T-helper 2 cell (primary cell): ENCODE measurements at places on chromosomes 7 and 10.

DNA sequence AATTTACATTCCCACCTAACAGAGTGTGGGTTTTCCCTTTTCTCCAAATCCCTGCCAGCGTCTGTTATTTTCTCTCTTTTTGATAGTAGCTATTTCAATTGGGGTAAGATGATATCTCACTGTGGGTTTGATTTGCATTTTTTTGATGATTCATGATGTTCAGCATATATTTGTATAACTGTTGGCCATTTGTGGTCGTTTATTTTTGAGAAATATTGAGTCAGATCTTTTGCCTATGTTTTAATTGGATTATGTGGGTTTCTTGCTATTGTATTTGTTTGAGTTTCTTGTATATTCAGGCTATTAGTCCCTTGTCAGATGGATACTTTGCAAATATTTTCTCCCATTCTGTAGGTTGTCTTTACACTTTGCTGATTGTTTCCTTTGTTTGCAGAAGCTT, 193.8 kb downstream of the ABCA13 start:
- DNase-seq, result no peak

DNA sequence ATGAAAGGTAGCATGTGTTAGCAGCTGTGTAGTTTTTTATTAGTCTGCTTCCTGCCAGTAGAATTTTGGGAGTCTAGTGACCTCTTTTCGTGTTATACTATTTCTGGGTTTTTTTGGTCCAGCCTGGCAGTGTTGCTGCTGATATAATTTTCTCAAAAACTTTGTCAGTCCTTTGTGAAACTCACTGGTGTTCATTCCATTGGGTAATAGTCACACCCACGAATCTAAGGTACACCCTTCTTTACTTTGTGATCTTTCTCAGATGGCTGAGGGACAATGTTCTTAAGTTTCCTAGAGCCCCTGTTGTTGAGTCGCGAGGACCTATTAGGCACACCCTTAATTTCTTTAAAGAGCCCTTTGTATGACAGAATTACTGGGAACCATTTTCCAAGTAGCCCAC, 52.3 kb downstream of the TPST1 start:
- no peak for DNase-seq

DNA sequence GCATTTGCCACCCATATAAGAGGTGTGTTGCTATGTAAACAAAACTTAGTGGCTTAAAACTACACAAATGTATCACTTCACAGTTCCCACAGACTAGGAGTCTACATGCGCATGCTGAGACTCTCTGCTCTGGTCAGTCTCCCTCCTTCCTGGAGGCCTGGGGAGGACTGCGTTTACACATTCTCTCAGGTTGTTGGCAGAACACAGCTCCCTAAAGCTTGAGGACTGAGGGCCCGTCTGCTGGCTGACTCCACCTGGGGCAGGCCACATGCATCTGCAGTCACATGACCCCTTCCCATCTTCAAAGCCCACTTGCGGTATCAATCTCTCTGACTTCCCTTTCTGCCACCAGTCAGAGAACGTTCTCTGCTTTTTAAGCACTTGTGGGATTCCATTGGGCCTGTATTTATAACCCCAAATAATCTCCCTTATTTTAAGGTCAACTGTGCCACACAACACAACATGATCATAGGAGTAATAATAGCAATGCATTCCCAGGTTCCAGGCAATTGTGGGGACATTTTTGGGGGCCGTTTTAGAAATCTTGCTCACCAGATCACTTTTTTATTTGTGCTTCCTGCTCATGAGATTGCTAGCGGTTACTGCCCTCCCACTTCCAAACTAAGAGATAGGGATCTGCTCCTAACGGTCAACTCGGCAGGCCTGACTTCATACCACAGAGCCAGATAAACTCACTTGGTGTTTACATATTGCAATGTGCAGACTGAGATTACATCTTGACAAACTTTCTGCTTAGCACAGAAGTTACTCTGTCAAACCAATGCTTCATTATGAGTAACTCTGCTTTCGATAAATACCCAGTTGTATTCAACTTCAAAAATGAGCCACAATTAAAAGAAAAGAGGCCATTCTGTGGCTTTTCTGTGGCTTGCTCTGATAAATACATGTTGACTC, 96.3 kb downstream of the ALOX5 start:
- peak; percentile 21 for DNase-seq

DNA sequence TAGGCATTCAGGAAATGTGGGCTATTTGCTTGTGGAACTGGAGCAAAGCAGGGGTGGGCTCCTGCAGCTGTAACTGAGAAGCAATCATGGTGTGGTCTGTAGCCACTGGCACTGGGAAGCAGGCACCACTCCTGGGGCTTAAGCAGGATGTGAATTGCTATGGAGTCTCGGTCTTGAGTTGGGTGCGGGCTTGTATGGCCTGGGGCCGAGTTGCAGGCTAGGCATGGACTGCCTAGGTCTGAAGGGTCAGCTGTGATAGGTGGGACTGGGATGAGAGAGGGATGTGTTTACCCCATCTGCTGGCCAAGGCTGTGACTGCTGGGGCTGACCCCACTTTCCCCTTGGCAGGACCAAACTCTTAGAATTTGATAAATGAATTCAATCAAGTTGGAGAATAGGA, 43.0 kb downstream of the ADCY1 start:
- no peak for DNase-seq

- DNase-seq, result no peak
These were observed 2.9 kb upstream of the CD36 start for GRCh38 chr7:80635533-80635932.

GRCh38 chr10:114925587-114926586, 12.1 kb upstream of the TRUB1 start:
- no peak for DNase-seq

DNA sequence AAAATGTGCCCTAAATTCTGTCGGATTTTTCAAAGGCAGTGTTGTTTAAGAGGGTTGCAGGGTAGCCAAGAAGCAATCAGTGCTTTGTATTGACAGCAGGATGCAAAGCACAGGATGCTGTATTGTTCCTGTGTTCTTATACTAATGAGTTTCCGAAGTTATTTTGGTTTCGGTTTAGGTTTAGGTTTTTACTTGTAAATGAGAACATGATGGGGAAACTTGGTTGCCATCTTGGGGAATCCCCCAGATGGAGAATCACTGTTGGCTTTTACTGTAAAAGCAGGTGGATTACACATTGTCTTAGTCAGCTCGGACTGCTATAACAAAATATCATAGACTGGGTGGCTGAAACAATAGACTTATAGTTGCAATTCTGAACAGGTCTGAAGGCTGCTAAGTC, 72.1 kb downstream of the INHBA start:
- no peak for DNase-seq

- no peak for DNase-seq
These were observed 31.1 kb downstream of the TAX1BP1 start for GRCh38 chr7:27771111-27771510.

DNA sequence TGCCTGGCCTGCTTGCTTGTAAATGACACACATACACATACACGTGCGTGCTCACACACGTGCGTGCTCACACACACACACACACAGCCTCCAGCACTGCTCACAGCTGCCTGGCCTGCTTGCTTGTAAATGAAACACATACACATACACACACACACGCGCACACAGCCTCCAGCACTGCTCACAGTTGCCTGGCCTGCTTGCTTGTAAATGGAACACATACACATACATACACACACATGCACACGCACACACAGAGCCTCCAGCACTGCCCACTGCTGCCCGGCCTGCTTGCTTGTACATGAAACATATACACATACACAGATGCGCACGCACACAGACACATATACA, 397.2 kb downstream of the PLXNA4 start:
- DNase-seq, result no peak

DNA sequence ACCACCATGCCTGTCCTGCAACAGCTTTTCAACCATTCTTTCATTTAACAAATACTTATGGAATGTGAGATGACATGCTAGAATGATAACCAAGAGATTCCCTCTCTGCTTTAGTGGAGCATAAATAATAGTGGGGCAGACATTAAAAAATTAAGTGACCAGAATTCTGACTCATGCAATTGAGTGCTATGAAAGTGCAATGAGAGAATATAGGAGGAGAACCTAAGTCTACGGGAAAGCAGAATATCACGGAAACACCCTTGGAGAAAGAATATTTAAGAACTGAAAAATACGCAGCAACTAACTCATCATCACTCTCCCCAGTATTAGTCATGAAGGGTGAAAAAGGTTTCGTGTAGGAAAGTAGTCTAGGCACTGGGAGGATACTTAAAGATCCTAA, 7.1 kb downstream of the KIF5B start:
- DNase-seq, result no peak

DNA sequence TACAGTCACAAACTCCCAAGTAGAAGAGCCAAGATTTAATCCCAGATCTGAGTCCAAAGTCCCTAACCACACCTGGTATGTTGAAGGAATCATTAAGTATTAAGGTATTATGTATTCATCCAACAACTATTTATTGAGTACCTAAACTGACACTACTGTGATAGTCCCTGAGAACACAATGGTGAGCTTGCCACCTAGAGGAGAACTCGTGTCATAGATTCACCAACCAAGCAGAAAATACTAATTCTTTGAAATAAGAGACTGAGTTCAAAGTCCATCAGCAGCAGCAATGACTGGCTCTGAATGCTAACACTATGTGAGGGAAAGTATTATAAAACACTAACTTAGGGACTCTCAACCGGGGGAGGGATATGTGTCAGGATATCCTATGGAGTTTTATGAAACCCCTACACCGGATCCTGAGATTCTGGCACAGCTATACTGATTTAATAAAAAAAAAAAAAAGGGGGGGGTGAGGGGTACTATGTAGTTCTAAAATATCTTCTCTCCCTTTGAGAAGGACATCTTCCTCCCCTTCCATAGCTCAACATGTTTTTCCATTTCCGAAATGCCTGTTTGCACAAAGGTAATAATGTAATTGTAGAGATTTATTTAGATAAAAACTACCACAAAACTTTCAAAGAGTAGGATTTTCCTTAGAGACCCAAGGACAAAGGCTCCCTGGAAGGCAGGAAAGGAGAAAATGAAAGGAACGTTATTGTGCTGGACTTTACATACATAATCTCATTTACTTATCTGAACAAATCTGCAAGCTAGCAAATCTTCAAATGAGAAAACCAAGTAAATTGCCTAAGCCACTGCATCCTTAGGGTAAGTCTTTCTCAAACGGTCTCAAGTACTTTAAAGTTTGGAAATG, 1.6 kb downstream of the NCOA4 start:
- peak; percentile 15 for DNase-seq

DNA sequence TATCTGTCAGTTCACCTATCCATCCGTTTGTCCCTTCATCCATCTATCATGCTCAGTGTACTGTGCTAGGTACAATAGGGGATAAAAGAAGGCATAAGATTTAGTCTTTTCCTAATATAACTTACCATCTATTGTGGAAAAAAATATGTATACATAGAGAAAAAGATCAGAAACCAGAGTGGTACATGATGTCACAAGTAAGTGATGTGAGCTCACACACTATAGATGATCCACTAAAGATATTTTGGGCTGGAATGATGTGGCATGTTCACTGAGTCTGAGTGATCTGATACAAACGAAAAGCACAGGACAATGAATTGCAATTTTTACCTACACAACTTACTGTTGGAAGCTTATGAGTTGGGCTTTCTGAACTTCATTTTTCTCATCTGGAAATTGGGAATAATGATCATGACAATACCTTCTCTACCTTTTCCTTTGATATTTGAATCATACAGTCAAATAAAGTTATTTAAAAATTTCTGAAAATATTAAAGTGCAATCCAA, 2.7 kb upstream of the TFAM start:
- no peak for DNase-seq

DNA sequence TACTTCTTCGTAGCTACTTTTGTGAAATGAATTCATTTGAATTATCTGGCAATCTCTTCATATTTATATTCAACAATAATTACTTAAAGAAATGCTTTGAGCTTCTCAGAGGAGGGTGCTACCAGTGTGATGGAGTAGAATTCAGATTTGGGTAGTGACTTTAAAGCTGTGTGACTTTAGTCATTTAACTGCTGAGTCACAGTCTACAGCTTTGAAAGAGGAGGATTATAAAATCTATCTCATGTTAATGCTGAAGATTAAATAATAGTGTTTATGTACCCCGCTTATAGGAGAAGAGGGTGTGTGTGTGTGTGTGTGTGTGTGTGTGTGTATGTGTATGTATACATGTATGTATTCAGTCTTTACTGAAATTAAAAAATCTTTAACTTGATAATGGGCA, 68.2 kb downstream of the CFTR start:
- no peak for DNase-seq

GRCh38 chr10:15802375-15802949, 57.8 kb downstream of the MINDY3 start:
- no peak for DNase-seq

DNA sequence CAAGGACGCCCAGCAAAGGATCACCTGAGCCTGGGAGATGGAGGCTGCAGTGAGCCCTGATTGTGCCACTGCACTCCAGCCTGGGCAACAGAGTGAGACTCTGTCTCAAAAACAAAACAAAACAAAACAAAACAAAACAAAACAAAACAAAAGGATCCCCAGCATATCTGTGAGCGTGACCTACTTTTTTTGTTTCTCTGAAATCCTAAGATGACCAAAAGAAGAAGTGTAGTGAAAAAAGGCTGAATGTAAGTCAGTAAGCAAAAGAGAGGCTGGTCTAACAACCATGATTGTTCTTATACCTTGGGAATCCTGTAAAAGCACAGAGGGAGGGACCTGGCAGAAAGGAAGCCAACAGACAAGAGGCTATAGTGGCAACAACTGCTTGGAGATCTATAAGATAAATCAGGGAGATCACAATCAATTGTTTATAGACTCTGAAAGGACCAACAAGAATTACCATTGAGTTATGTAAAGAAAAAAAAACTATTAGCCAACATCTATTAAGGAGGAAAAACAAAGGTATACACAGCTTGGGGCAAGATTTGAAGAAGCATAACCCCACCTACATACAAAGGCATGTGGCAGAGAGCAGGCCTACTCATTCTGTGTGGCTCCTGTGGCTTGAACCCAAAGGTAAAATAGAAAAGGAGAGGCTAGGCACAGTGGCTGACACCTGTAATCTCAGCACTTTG, 255.2 kb upstream of the KLF14 start:
- DNase-seq, result no peak

DNA sequence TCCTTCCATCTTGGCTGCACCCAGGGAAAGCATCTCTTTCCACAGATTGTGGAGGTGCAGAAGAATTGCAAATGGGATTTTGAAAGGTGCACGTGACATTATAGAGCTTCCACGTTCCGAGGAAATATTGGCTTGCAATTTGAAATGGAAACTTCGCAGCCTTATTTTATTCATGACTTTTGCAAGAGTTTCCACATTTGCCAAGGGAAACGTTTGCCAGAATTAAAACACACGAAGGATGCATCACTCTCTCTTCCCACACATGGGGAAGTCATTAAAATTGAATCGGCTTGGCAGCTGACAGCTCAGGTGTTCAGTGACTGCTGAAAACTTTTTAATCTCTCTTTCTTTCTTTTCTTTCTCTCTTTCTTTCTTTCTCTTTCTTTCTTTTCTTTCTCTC, 475.4 kb upstream of the IGFBP3 start:
- no peak for DNase-seq
